ENCODE measurements at places on chromosomes 1 and 21. TPM values are rescaled to one million over a fixed set of nuclear protein-coding genes. Genes with fewer than 3 reads are reported as not detected.

GRCh38 chr1:64540265-64540791 lies 70.4 kb downstream of the CACHD1 start:
- DNase-seq, result no peak

DNA sequence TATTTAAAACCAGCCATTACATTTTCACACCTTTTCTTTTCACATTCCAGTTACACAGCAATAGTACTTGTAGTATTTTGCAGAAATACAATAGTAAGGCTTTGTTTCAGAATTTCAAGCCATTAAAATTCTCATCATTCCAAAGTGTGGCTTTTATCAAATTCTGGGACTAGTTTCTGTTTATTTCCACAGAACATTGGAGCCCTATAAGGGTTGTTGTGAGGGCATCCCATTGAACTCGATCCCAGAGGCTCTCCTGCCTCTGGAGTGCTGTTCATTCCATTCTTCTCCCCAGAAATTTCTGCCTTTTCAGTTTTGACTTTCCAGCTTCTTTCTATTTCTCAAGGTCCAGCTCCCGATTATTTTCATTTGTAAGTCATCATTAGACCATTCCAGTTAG lies 645.5 kb downstream of the ADGRL2 start:
- no peak for DNase-seq

GRCh38 chr21:34613679-34614627 lies 960 bp downstream of the RCAN1 start:
- DNase-seq, result peak; percentile 34

- no peak for DNase-seq
Observed at GRCh38 chr1:2097386-2098300, 47.4 kb downstream of the PRKCZ start.

GRCh38 chr1:65704318-65704717 lies 88.4 kb upstream of the PDE4B start:
- DNase-seq, result no peak

DNA sequence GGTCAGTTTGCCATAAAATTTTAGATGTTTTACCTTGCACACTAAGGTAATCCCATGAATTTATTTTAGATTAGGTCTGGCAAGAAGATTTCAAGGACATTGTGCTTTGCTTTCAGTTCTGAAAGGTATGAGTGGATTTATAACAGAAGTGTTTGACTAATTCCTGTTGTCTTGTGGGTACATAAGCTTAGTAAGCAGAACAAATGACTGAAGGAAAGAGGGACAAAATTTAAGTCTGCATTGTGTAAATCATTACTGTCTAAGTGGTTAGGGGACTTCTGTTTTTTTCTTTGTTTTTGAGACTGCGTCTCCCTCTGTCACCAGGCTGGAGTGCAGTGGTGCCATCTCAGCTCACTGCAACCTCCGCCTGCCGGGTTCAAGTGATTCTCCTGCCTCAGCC lies 60.1 kb downstream of the PKN2 start:
- DNase-seq, result no peak

The CRB1 gene
- total RNA-seq, result 16.7 TPM

The TPTE gene
- total RNA-seq, result not detected

All from frontal cortex (tissue), 4 donors.